ENCODE measurements at places on chromosomes 5 and 9.

DNA sequence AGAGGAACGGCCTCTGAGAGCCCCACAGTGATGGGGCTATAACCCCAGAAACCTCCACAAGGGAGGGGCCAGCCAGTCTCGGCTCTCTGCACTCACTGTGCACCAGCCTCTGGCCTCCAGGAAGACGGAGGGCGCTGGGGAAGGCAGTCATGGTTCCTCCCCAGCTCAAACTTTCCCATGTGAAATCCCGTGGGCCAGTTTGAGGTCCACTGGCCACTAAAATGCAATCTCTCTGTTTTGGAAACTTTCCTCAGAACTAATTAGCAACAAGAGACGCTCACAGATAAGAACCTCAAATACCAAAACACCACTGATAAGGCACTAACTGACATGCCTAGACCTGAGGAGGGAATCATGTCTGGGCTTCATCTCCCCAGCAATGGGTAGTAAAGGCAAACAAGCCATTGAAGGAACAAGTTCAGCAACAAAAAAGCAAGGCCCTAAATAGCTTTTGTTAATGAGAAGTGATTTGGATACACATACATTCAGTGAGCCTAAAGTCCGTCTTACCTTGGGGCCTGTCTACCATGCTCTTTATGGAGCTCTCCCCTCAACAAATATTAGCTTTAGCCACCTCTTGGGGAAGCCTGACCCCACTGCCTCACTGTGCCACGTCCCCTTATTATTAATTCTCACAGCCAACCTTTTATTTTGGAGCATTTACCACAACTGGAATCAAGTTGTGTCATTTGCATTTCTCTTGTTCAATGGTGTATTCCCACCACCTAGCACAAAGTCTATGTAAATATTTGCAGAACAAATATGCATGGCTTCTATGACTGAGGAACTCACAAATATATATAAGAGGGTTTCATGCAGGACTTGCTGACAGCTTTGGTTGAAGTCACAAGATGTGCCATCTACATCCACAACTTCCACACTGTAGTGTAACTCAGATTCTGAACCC is 56.1 kb upstream of the GLRX start:
- DNase-seq, result no peak

DNA sequence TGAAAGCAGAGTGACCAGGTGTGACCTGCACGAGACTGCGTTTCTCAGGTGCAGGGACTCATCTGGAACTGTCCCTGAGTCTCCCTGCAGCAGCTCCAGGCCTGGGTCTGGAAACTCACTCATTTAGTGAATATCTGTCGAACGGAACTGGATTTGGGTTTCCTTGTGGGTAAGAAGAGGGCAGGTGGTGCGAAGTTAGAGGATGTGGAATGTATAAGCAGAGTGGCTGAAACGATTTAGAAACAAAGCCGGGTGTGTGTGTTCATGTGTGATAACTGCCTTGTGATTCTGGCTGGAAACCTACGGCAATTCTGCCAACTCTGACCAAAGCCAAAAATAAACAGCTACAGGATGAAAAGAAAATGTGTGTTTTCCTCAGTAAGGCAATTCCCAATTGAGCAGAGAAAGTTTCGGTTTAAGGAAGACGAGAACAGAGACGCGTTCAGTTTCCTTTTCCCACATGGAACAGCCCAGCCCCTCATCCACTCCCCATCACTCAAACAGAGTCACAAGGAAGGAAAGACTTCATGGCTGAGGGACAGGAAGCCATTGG is 130.3 kb downstream of the NSG2 start:
- no peak for DNase-seq

DNA sequence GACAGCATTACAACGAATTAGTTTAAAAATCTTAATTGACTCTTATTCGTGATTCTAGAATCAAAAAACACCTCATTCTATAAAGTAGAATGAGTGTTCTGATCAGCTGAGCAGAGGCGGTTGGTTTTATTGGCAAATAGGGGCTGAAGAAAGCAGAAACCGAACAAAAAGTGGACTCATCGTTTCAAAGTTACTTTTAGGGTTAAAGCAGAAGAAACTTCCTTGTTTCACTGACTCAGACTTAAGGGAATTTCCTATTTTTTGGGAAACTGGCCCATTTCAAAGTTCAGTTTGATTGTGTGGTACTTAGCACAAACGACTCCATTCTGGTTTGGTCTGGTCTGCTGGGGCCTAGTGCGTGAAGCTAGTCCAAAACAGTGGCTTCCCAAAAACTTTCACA is 862 bp upstream of the NDUFB6 start:
- no peak for DNase-seq

DNA sequence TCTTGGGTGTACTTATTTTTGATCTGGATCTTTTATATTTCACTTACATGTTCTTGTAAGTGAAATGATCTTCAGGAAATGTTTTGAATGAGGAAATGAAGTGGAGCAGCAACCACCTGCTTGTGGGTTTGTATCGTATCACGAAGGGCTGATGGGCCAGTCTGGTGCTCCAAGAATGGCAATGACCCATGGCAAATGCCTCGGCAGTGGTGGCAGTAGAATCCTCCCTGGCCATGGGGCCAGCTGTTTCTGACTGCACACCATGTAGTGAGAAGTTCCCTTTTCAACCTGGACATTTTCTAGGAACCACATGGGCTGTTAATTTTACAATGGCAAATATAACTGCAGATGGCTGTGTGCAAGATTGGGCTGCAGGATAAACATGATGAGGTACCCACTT is 29.9 kb downstream of the MAT2B start:
- no peak for DNase-seq

GRCh38 chr9:72911247-72911775 is 41.5 kb downstream of the ALDH1A1 start:
- DNase-seq, result no peak

GRCh38 chr5:9507974-9508373 is 37.9 kb downstream of the SEMA5A start:
- DNase-seq, result no peak

DNA sequence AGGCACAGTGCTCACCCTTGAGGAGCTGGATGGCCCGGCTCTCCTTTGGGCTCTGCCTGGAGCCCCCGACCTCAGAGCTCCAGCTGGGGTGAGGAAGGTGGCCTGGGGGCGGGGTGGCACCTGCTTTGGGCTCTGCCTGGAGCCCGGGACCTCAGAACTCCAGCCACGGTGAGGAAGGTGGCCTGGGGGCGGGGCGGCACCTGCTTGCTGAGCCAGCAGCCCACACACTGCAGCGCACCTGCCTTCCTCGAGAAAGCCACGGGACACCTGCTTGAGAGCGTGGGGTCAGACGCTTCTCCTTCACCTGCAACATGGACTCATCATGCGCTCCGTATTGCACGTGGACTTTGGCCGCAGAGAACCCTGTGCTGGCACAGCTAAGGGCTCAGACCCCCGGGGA is 51.8 kb downstream of the IRX2 start:
- no peak for DNase-seq

GRCh38 chr5:102815540-102816332 is 60.6 kb downstream of the PAM start:
- peak; percentile 32 for DNase-seq

DNA sequence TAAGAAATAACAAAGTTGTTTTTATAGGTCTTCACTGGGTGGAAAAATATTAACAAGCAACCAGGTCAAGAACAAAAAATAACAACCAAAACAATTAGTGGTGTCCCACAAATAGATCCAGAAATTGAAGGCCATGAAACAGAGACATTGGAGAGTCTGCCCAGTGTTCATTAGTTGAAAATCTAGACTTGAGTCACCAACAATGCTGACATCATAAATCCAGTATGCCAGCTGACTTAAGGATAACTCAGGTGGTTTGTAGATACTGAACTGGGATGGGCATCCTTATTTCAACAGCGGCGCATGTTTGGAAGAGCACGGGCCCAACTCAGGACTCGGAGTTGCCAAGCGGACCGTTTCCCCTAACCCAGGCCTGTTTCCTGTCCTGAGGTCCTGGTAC is 80.7 kb upstream of the TNFAIP8 start:
- no peak for DNase-seq

GRCh38 chr5:59079622-59080620 is 497.0 kb downstream of the RAB3C start:
- peak; percentile 40 for DNase-seq

DNA sequence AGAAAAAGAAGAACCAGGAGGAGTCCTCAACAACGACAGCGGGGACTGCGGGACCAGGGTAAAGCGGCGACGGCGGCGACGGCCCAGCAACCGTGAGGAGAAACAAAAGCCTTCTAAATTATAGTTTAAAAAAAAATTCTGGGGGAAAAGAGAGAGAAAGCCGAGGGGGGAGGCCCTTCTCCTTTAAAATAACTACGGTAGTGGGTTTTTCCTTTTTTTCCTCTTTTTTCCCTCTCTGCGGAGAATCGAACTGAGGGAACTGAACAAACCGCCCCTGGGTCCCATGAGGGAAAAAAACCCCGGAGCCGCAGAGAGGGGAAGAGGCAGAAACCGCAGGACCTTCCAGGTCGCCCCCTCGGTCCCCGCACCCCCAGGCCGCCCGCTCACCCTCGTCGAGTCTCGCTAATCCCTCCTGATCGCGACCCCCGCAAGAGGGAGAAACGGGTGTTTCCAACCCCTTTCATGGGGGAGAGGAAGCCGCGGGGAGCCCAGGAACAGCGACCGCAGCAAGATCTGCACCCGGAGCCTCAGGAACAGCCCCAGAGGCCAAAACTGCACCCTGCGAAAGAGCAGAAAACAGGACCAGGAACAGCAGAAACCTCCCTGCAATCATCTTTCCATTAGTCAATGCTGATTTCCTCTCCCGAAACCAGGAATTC is 453 bp downstream of the CPEB4 start:
- peak; percentile 32 for DNase-seq

GRCh38 chr5:1896602-1897376 is 14.1 kb upstream of the IRX4 start:
- no peak for DNase-seq

DNA sequence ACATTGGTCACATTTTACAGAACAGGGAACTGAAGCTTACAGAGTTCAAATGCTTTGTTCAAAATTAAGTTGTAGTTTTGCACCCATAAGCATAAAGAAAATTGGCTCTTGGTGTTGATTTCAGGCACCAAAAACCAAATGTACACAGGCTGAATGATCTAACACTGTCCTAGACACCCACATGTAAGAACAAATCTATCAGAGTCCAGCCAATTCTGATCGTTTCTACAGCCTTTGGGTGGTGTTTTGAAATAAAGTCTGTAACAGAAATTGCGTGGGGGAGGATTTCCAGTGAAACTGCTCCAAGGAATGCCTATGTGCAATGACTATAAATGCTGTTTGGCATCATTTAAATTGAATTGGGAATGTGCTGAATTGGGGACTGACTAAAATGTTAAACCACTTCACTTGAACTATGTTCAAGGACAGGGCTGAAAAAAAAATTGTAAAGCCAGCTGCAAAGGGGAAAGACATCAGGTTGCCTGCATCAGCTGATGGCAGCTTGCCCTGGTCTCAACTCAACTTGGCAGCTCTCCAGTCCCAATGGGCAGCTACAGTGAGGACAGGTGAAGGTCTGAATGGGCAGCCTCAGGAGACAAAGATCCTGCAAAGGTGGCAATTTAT is 92.2 kb upstream of the TRPC7 start:
- DNase-seq, result peak; percentile 8

GRCh38 chr5:91225848-91226686 is 157.1 kb downstream of the ARRDC3 start:
- no peak for DNase-seq

GRCh38 chr5:166713295-166713694 is 1578.2 kb upstream of the WWC1 start:
- DNase-seq, result no peak

DNA sequence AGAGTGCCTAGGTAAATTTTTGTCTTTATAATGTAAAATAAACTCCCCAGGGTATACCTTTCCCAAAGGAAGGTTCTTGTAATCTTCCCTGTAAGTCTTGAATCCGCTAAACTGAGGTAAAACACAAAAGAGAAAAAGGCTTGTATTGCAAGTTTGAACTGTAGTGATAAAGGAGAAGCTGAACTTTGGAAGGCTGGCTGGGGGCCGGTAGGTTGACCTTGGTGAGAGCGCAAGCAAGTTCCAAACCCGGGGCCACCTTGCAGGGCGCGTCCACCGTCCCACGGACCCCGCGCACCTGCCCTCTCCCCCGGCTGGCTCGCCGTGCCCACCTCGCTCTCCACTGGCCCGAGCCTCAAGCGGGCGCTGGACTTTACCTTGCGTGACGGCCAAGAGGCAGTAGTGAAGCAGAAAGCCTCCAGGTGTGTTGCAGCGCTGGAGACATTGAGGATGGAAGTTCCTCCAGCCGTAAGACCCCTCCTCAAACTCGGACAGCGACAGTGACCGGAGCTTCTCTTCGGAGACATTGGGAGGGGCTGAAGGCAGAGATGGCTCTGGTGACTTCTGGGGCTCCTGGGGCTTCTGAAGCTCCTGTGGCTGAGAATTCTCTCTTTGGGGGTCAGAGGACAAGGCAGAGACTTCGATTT is 428 bp downstream of the SLCO4C1 start:
- no peak for DNase-seq

- DNase-seq, result peak; percentile 51
Measured at GRCh38 chr5:54520438-54520846, 2.9 kb downstream of the SNX18 start.

DNA sequence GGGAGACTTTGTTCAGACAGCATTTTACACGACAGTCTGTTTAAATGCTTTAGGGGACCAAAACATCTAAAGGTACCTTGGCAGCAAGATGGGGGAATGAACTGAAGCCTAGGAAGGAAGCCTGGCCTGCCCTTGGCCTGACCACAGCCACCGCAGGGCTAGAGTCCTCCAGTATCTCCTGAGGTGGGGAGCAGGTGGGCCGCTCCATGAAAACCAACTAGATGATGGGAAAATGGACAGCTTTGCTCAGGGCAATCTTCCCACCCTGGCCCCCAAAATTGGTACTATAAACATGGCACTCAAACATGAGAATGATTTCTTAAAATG is 153.3 kb downstream of the AUH start:
- no peak for DNase-seq

GRCh38 chr5:134003064-134003816 is 1.5 kb downstream of the VDAC1 start:
- no peak for DNase-seq

GRCh38 chr9:31702957-31703356 is 681.5 kb upstream of the ACO1 start:
- DNase-seq, result no peak

GRCh38 chr9:86352440-86353077 is 1.7 kb downstream of the TUT7 start:
- no peak for DNase-seq

GRCh38 chr5:38595132-38595745 is 38.8 kb upstream of the LIFR start:
- peak; percentile 39 for DNase-seq
